Esophagus squamous epithelium (tissue), 5 donors: ENCODE measurements at places on chromosomes 11 and 22.

GRCh38 chr11:103147627-103148026, 38.4 kb downstream of the DYNC2H1 start:
- DNase-seq, result no peak

DNA sequence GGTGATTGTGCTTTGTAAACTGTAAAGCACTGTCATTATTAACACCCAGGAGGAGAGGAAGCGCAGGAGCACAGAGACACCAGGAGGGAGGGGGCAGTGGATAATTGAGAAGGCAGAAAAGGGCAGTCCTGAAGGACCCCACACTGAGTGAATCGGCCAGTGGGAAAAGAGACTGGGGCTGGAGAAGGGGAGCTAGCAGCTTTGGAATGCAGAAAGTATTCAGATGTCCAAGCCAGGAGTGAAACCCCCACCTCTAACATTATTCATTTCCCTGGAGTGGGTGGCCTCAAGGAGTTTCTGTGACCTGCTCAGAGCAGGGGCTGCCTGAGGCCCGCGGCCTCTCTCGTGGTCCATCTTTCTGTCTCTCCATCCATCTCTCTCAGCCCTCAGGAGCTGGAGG, 38.0 kb upstream of the CDON start:
- no peak for DNase-seq

DNA sequence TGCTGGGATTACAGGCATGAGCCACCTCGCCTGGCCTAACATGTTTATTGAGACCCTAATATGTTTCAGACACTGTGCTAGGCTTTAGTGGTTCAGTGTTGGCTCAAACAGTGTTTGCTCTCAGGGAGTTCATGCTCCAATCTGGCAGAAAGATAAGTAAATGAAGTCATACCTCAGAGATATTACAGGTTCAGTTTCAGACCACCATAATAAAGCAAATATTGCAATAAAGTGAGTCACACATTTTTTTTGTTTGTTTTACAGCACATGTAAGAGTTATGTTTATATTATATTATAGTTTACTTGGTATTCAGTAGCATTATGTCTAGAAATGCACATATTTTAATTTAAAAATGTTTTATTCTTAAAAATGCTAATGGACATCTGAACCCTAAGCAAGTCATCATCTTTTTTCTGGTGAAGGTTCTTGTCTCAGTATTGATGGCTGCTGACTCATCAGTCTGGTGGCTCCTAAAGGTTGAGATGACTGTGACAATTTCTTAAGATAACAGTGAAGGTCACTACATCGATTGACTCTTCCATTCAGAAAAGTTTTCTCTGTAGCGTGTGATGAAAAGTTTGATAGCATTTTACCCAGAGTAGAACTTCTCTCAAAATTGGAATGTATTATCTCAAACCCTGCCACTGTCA, 243.0 kb upstream of the ANO5 start:
- no peak for DNase-seq

GRCh38 chr11:122707901-122708300, 52.4 kb downstream of the UBASH3B start:
- no peak for DNase-seq

DNA sequence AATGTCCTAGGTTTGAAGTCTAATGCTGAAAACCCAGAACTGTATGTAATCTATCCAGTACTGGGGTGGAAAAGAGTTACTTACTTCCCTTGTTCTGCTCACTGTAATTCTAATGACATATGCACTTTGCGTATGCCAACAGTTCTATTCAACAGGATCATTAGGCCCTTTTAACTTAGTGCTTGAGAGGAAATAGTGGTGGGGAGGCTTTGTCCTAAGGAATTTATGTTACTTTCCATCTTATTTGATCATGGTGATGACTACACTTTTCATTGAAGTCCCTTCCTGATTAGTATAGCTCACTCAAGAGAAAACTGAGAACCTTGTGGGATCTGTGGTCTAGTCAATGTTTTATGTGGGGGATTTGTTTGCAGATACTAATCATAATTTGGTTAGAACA, 348.2 kb downstream of the GUCY1A2 start:
- DNase-seq, result no peak

DNA sequence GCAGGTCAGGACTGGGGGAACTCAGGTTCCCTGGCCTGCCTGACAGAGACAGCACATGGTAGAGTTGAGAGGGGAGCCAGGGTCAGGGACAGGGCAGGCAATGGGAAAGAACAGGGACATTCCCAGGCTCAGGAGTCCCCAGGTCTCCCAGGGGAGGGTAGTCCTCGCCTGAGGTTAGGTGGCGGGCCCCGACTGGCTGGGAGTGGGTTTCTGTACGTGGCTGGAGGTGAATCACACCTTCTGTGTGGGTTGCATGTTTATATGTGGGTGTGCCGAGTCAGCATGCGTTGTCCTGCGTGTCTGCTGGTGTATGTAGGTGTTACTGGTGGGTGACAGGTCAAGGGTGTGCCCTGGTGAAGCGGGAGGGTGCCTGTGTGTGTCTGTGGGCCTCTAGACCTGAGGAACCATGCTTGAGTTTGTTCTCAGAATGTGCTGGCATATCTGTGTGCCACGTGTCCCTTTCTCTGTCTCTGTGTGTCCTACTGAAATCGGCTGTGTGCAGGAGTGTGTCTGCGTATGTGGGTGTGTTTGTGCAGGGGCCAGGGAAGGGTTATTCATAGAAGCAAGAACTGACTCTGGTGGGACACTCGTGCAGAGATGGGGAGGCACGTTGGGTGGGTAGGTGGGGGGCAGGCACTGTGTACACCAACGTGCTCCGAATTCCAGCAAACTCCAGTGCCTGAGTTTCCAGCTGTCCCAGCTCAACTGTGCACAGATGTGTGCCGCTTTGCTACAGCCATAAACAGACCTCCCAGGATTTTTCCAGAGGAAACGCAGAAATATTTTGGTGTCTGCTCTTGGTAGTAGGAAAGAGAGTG, 23.8 kb upstream of the OAF start:
- DNase-seq, result no peak

DNA sequence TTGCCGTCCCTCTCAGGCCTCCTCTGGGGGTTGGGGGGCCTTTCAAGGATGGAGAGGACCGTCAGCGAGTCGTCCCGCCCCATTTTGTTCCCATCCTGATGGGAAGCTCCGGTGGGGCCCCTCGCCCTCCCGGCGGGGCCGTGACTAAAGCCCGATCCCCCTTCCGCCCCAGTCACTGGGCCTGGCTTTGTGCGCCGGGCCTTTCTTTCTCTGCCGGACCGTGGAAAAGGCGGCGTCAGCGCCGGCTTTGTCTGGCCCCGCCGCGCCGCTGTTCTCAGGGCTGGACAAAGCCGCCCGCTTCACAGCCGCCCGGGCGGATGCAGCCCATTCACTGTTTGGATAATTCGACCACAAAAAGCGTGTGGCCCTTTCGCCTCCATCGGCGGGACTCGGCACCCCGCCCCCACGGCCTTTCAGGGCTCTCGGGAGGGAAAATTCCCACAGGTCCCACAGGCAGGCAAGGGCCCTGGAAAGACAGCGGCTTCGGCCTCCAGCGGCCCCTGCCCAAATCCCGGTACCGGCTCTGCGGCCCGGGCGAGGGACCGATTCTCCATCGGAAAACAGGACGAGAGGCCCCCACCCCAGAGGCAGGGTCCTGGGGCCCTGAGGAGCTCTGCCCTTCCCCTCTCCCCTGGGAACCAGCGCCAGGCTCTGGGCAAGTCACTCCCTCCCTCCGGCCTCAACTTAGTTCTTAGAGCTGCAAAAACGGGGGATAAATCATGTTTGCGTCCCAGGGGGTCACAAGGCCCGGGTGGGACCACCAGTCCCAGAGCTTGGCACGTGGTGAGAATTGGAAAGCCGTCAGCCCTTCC, 87.2 kb downstream of the WNT7B start:
- no peak for DNase-seq

GRCh38 chr11:14223636-14224288, 135.2 kb downstream of the RRAS2 start:
- no peak for DNase-seq

GRCh38 chr11:7977232-7977917, 9.8 kb upstream of the EIF3F start:
- no peak for DNase-seq

- DNase-seq, result no peak
Observed at GRCh38 chr22:20968281-20968977, 1.4 kb downstream of the AIFM3 start.

GRCh38 chr22:36977947-36978660, 41.1 kb downstream of the TST start:
- peak; percentile 42 for DNase-seq

DNA sequence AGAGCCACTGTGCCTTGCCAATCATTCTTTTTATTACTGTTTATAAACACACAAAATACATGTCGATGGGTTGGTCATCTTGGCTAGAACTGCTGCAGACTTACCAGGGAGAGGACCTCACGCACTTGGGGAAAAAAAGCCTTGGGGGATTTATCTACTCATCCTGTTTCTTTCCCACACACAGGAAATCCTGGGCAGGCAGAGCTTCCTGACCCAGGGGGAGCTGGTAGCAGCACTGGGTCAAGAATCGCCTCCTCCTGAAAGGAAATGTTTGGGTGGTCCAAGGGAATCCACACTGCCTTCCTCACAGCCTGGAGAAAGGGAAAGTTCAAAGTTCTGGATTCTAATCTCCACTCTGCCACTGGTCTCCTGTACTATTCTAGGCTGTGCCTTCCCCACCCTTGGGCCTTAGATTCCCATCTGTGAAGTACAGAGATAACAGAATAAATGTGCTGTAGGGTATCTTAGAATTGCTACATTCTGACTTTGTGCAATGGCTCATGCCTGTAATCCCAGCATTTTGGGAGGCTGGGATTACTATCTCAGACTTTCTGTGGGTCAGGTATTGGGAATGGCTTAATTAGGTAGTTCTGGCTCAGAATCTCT, 31.2 kb upstream of the SMTN start:
- DNase-seq, result no peak

DNA sequence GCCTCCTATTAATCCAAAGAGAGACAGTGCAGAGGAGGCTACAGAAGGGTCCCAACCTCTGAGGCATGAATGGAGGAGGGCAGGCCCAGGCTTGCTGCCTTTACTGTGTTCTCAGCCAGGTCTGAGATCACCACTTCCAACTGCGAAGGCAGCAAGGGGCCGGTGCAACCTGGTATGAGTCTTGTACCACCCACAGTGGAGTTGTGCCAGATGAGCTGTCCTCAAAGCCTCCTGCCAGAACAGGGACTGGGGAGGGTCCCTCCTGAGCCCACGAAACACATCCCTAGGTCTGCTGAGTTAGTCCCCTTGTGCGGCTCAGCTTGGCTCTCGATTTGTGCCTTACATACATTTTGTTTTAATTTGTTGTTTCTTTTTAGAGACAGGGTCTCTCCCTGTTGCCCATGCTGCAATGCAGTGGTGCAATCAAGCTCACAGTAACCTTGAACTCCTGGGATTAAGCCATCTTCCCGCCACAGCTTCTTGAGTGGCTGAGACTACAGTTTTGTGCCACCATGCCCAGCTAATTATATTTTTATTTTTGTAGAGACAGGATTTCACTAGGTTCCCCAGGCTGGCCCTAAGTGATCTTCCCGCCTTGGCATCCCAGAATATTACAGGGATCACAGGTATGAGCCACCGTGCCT, 9.3 kb downstream of the MIF start:
- DNase-seq, result no peak
